Left lobe of liver (tissue), 2 donors: ENCODE measurements at places on chromosomes 3 and 15.

DNA sequence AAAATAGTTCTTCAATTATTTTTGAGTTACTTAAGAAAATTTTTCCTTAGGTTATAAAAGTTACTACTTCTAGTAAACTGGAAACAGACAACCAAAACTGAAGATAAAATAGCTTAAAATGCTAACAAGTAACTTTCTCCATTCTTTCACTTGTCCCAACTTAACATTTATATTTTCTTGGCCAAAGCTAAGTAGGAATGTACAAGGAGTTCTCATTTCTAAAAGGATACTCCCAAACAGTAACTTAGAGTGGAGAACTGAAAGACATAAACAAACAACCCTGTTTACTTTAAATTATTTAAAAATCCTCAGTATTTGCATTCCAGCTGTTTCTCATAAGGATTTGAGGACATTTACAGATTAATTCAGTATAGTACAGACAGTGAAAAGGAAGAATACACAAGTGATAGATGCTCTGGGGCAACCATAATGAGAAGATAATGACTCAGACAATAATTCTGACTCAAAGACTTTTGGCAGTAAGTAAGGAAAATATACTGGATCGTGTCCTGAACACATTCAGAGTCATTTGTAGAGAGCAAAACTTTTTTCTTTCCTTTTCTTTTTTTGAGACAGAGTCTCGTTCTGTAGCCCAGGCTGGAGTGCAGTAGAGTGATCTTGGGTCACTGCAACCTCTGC, 29.2 kb upstream of the ANXA2 start:
- no peak for DNase-seq

DNA sequence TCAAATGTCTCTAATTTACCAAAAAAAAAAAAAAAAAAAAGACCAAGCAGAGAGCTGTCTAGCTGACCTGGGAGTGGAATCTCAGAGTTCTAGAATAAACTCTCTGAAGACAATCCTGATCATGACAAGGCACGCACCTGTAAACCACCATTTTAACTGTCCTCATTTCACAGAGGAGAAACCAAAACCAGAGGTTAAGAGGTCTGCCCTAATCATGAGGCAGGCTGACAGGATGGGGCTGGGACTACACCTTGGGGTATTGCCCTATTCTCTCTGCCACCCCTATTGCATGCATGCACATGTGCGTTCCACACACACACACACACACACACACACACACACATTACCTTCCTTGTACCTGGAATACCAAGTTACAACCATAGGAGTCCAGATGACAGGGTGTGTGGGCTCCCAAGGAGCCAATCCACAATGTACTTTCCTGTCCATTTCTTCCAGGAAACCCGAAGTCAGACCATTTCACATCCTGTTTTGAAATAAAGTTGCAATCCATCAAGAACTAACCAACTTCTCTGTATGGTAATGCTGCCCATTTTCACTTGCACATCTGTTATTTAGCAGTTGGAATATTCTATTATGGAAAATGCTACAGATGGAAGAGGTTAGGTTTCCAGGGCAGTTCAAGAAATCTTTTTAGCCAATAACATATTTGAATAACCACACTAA, 34.6 kb downstream of the HSPBAP1 start:
- no peak for DNase-seq

GRCh38 chr3:129121016-129121791, 400 bp downstream of the RAB43 start:
- no peak for DNase-seq

GRCh38 chr3:183161552-183162336, 790 bp downstream of the LAMP3 start:
- no peak for DNase-seq

- DNase-seq: no peak
Measured at GRCh38 chr3:53255423-53255774, 423 bp downstream of the TKT start.

- DNase-seq: no peak
Measured at GRCh38 chr15:82136120-82136519, 90.3 kb upstream of the MEX3B start.

DNA sequence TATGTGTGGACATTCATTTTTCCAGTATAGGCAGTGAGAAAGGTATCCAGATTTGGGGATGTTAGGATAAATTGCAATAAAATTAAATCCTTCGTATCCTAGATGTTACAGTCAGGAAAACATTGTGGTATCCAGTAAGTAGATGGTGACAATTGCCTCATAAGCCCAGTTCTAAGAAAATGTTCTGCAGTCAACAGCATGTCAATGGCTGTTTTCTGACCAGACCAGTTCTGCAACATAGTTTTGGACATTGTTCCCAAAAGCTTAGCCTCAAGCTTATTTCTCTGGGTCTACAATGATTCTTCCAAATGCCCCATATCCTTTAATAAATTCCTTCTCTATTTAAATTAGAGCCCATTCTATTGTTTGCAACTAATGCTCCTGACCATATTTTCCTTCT, 480.7 kb downstream of the FHIT start:
- no peak for DNase-seq
